ENCODE measurements at places on chromosomes 2 and 18. TPM values are rescaled to one million over a fixed set of nuclear protein-coding genes. Genes with fewer than 3 reads are reported as not detected.

The KIF5C gene
- 0.24 TPM for total RNA-seq

The CLEC4F gene
- not detected for total RNA-seq

The ASAP2 gene
- total RNA-seq, result 7.2 TPM

The ABCG5 gene
- not detected for total RNA-seq

The TMEM169 gene
- 0.16 TPM for total RNA-seq

The ALPP gene
- not detected for total RNA-seq

The CD207 gene
- total RNA-seq, result not detected

The IRS1 gene
- total RNA-seq, result 99.9 TPM

The DNAJC27 gene
- total RNA-seq, result 2.1 TPM

The EFHD1 gene
- total RNA-seq, result 2.2 TPM

The POTEC gene
- not detected for total RNA-seq

The MAP2 gene
- 4.6 TPM for total RNA-seq

The STARD6 gene
- total RNA-seq, result not detected

The ELOA2 gene
- not detected for total RNA-seq

Measured in epithelial cell of alveolus of lung (primary cell).